ENCODE measurements at places on chromosomes 1 and 21. TPM values are rescaled to one million over a fixed set of nuclear protein-coding genes. Genes with fewer than 3 reads are reported as not detected.

GRCh38 chr1:103509250-103509649 lies 16.2 kb upstream of the RNPC3 start:
- H3K4me3 ChIP-seq, result no peak overlapping the region
- no peaks in the 10 kb centered on the region for H3K27me3 ChIP-seq
- H3K4me1 ChIP-seq, result no peaks in the 10 kb centered on the region
- DNase-seq, result no peak

GRCh38 chr1:147515045-147515869 lies 26.0 kb upstream of the BCL9 start:
- H3K4me3 ChIP-seq, result no peak overlapping the region
- H3K36me3 ChIP-seq, result no peaks in the 10 kb centered on the region
- H3K27me3 ChIP-seq, result no peaks in the 10 kb centered on the region

GRCh38 chr1:3924186-3924824 lies 24.2 kb upstream of the C1orf174 start:
- H3K27ac ChIP-seq, result no peak overlapping the region
- no peaks in the 10 kb centered on the region for H3K27me3 ChIP-seq
- no peak overlapping the region for H3K4me3 ChIP-seq

GRCh38 chr1:29478151-29478791 lies 241.9 kb downstream of the PTPRU start:
- DNase-seq, result no peak
- peaks cover 5% of the 10 kb centered on the region for H3K27me3 ChIP-seq
- H3K27ac ChIP-seq, result no peak overlapping the region
- H3K4me3 ChIP-seq, result no peak overlapping the region
- no peaks in the 10 kb centered on the region for H3K36me3 ChIP-seq

SLC35F3 gene
- 0.13 TPM for total RNA-seq

GRCh38 chr1:168775366-168775765 lies 46.4 kb upstream of the DPT start:
- no peak overlapping the region for H3K27ac ChIP-seq
- no peak overlapping the region for H3K4me3 ChIP-seq
- DNase-seq, result no peak
- H3K36me3 ChIP-seq, result no peaks in the 10 kb centered on the region

GRCh38 chr1:230251644-230252191 lies 174.4 kb downstream of the PGBD5 start:
- no peak overlapping the region for H3K4me3 ChIP-seq
- no peak overlapping the region for H3K27ac ChIP-seq
- H3K36me3 ChIP-seq, result no peaks in the 10 kb centered on the region
- no peaks in the 10 kb centered on the region for H3K4me1 ChIP-seq

GRCh38 chr1:3399732-3400131 lies 54.7 kb upstream of the ARHGEF16 start:
- DNase-seq, result no peak
- peaks cover 6% of the 10 kb centered on the region for H3K4me1 ChIP-seq
- no peak overlapping the region for H3K4me3 ChIP-seq

DNA sequence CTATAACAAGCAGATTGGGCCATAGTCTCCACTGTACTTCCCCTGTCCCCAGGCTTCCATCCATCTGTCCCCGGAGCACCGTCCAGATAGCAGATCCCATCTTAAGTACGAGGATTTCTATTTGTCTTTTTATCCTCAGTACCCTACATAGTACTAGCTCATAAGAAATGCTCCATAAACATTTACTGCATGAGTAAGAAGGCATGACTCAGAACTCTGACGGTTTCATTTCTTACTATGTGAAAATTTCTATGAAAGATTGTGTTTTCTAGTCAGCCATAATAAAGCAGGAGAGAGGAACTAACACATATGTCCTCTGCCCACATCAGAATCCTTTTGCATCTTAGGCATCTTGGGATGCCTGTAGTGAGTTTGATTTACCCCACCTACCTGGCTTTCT lies 49.5 kb downstream of the CHD1L start:
- no peak overlapping the region for H3K4me3 ChIP-seq
- no peaks in the 10 kb centered on the region for H3K4me1 ChIP-seq
- peaks cover 11% of the 10 kb centered on the region for H3K36me3 ChIP-seq
- H3K27me3 ChIP-seq, result no peaks in the 10 kb centered on the region

GRCh38 chr1:182608845-182609610 lies 4.8 kb upstream of the RGS16 start:
- H3K36me3 ChIP-seq, result no peaks in the 10 kb centered on the region
- H3K27me3 ChIP-seq, result no peaks in the 10 kb centered on the region
- peaks cover 3% of the 10 kb centered on the region for H3K4me1 ChIP-seq
- no peak overlapping the region for H3K27ac ChIP-seq
- no peak overlapping the region for H3K4me3 ChIP-seq
- DNase-seq, result no peak

- DNase-seq, result no peak
- H3K36me3 ChIP-seq, result no peaks in the 10 kb centered on the region
- H3K4me1 ChIP-seq, result peaks cover 33% of the 10 kb centered on the region
- no peak overlapping the region for H3K4me3 ChIP-seq
Measured at GRCh38 chr1:109201123-109201703, 12.5 kb upstream of the SARS1 start.

ADAMTS1 gene
- 2.8 TPM for total RNA-seq

- H3K4me3 ChIP-seq, result no peak overlapping the region
- no peaks in the 10 kb centered on the region for H3K27me3 ChIP-seq
- no peaks in the 10 kb centered on the region for H3K36me3 ChIP-seq
- no peak for DNase-seq
- H3K27ac ChIP-seq, result no peak overlapping the region
Measured at GRCh38 chr1:98384461-98385141, 276.9 kb upstream of the SNX7 start.

GRCh38 chr21:46100426-46100825 lies 2.5 kb downstream of the COL6A2 start:
- no peak for DNase-seq
- no peaks in the 10 kb centered on the region for H3K36me3 ChIP-seq
- peaks cover 31% of the 10 kb centered on the region for H3K4me1 ChIP-seq
- no peak overlapping the region for H3K4me3 ChIP-seq

APCS gene
- not detected for total RNA-seq

GRCh38 chr1:114289306-114289705 lies 135.6 kb upstream of the SYT6 start:
- H3K27ac ChIP-seq, result no peak overlapping the region
- no peaks in the 10 kb centered on the region for H3K36me3 ChIP-seq
- no peak for DNase-seq
- no peaks in the 10 kb centered on the region for H3K4me1 ChIP-seq

MTHFR gene
- 23.5 TPM for total RNA-seq

DNA sequence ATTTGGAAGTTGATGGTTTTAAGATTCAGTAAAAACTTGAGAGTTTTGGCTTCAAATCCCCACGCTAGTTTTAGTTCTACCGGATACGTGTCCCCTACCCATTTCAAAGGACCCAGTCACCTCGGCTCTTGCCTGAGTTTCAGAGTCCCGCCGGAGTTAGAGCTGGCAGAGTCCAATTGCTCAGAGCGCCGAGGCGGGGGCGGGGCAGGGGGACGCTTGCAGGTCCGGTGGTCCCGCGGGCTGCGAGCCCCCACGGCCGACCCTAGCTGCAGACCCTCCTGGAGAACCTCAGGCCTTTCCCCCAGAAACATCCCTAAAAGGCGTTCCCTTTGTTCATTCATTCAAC lies 765 bp upstream of the VPS45 start:
- peak overlapping the region; percentile 63 for H3K4me3 ChIP-seq
- no peak for DNase-seq
- H3K27ac ChIP-seq, result peak overlapping the region; percentile 98
- H3K4me1 ChIP-seq, result peaks cover 22% of the 10 kb centered on the region
- H3K27me3 ChIP-seq, result no peaks in the 10 kb centered on the region

GRCh38 chr1:115330480-115331013 lies 7.5 kb downstream of the NGF start:
- H3K4me3 ChIP-seq, result no peak overlapping the region
- H3K27ac ChIP-seq, result peak overlapping the region; percentile 76
- H3K36me3 ChIP-seq, result no peaks in the 10 kb centered on the region

- H3K27ac ChIP-seq, result peak overlapping the region; percentile 73
- H3K4me1 ChIP-seq, result no peaks in the 10 kb centered on the region
- H3K27me3 ChIP-seq, result no peaks in the 10 kb centered on the region
- no peak for DNase-seq
- H3K36me3 ChIP-seq, result no peaks in the 10 kb centered on the region
Measured at GRCh38 chr1:162868972-162869371, 8.0 kb upstream of the CCDC190 start.

- H3K27me3 ChIP-seq, result no peaks in the 10 kb centered on the region
- DNase-seq, result no peak
- H3K4me1 ChIP-seq, result no peaks in the 10 kb centered on the region
- no peak overlapping the region for H3K4me3 ChIP-seq
- no peaks in the 10 kb centered on the region for H3K36me3 ChIP-seq
- H3K27ac ChIP-seq, result no peak overlapping the region
Measured at GRCh38 chr1:168654198-168654915, 74.6 kb downstream of the DPT start.

GRCh38 chr1:87495147-87495546 lies 166.5 kb downstream of the LMO4 start:
- H3K4me1 ChIP-seq, result peaks cover 15% of the 10 kb centered on the region
- H3K27me3 ChIP-seq, result no peaks in the 10 kb centered on the region
- H3K36me3 ChIP-seq, result no peaks in the 10 kb centered on the region
- H3K4me3 ChIP-seq, result no peak overlapping the region
- no peak overlapping the region for H3K27ac ChIP-seq

- no peaks in the 10 kb centered on the region for H3K36me3 ChIP-seq
- H3K27me3 ChIP-seq, result no peaks in the 10 kb centered on the region
Measured at GRCh38 chr1:44014365-44015104, 16.7 kb downstream of the SLC6A9 start.

- peak overlapping the region; percentile 27 for H3K4me3 ChIP-seq
- peaks cover 8% of the 10 kb centered on the region for H3K36me3 ChIP-seq
- H3K27me3 ChIP-seq, result no peaks in the 10 kb centered on the region
Measured at GRCh38 chr1:40385437-40386358, 12.2 kb downstream of the SMAP2 start.

- no peak overlapping the region for H3K4me3 ChIP-seq
- no peaks in the 10 kb centered on the region for H3K27me3 ChIP-seq
- H3K4me1 ChIP-seq, result no peaks in the 10 kb centered on the region
- no peak for DNase-seq
- H3K36me3 ChIP-seq, result no peaks in the 10 kb centered on the region
Measured at GRCh38 chr1:52571783-52572182, 18.9 kb upstream of the TUT4 start.

ALG6 gene
- total RNA-seq, result 6.8 TPM

DNA sequence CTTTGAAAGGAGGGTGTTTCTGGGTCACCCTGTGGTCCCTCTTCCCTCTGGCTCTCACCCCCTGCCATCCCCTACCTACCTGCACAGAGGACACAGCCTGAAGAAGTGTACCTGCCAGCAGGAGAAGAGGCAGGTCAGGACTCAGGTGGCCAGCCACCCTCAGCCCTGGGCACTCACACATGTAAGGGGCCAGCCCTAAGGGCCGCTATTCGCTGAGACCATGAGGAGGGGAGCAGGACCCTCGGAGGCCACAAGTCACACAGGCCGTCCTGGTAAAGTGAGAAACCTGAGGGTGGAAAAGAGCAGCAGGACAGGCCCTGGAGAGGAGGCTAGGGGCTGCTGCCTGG lies 1.2 kb downstream of the ZNF692 start:
- peaks cover 50% of the 10 kb centered on the region for H3K4me1 ChIP-seq
- peak overlapping the region; percentile 91 for H3K27ac ChIP-seq
- peak overlapping the region; percentile 60 for H3K4me3 ChIP-seq
- no peaks in the 10 kb centered on the region for H3K36me3 ChIP-seq

S100A16 gene
- 1,372 TPM for total RNA-seq

F3 gene
- total RNA-seq, result 38.9 TPM

CD1C gene
- 0.72 TPM for total RNA-seq

DNA sequence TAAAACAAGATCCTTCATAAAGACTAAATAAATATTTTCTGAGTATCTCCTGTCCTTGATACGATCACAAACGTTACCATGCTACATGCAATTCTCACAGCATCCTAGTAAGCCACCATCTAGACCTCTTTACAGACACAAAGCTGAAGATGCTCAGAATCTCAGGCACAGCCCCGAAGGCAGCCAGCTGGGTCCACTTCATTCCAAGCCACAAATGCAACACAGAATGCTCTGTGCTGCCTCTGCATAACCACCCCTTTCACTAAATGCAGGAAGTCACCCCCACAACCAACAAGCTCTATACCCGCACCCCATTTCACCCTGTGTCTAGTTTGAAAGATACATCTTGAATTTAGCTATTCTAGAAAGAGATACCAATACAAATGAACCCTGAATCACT lies 12.9 kb downstream of the RCAN1 start:
- no peak overlapping the region for H3K4me3 ChIP-seq
- H3K4me1 ChIP-seq, result no peaks in the 10 kb centered on the region
- H3K36me3 ChIP-seq, result no peaks in the 10 kb centered on the region
- no peak for DNase-seq
- no peak overlapping the region for H3K27ac ChIP-seq
- no peaks in the 10 kb centered on the region for H3K27me3 ChIP-seq

GRCh38 chr1:154407198-154408091 lies 2.3 kb downstream of the IL6R start:
- H3K4me3 ChIP-seq, result no peak overlapping the region
- H3K4me1 ChIP-seq, result peaks cover 86% of the 10 kb centered on the region
- no peaks in the 10 kb centered on the region for H3K36me3 ChIP-seq
- H3K27me3 ChIP-seq, result no peaks in the 10 kb centered on the region

NTMT2 gene
- total RNA-seq, result not detected

- H3K4me3 ChIP-seq, result no peak overlapping the region
- H3K27me3 ChIP-seq, result no peaks in the 10 kb centered on the region
- peaks cover 15% of the 10 kb centered on the region for H3K36me3 ChIP-seq
- no peak overlapping the region for H3K27ac ChIP-seq
- DNase-seq, result no peak
Measured at GRCh38 chr1:2135441-2135841, 59.1 kb downstream of the FAAP20 start.

TFAP2E gene
- total RNA-seq, result 0.26 TPM

DNA sequence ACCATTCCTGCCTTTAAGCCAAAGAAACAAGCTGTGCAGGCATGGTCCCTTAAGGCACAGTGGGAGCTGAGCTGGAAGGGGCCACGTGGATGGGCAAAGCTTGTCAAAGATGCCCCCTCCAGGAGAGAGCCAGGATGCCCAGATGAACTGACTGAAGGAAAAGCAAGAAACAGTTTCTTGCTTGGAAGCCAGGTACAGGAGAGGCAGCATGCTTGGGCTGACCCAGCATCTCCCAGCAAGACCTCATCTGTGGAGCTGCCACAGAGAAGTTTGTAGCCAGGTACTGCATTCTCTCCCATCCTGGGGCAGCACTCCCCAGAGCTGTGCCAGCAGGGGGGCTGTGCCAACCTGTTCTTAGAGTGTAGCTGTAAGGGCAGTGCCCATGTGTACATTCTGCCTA lies 1.3 kb upstream of the SLC50A1 start:
- DNase-seq, result no peak
- peak overlapping the region; percentile 97 for H3K27ac ChIP-seq
- H3K4me1 ChIP-seq, result peaks cover 96% of the 10 kb centered on the region
- H3K4me3 ChIP-seq, result peak overlapping the region; percentile 85
- peaks cover 59% of the 10 kb centered on the region for H3K36me3 ChIP-seq

UBR4 gene
- total RNA-seq, result 96.8 TPM

- H3K27me3 ChIP-seq, result peaks cover 86% of the 10 kb centered on the region
- H3K36me3 ChIP-seq, result no peaks in the 10 kb centered on the region
- H3K4me1 ChIP-seq, result no peaks in the 10 kb centered on the region
- no peak overlapping the region for H3K27ac ChIP-seq
- no peak overlapping the region for H3K4me3 ChIP-seq
Measured at GRCh38 chr1:37069406-37069805, 35.1 kb upstream of the GRIK3 start.

- no peak overlapping the region for H3K27ac ChIP-seq
- H3K4me3 ChIP-seq, result no peak overlapping the region
- DNase-seq, result no peak
- H3K36me3 ChIP-seq, result peaks cover 34% of the 10 kb centered on the region
Measured at GRCh38 chr1:153849487-153850185, 73.1 kb downstream of the GATAD2B start.
